IgD-negative memory B cell (primary cell): ENCODE measurements at places on chromosomes 11 and 22. TPM values are rescaled to one million over a fixed set of nuclear protein-coding genes. Genes with fewer than 3 reads are reported as not detected.

The OR4X1 gene
- not detected for polyA plus RNA-seq

The TRAF6 gene
- 12.2 TPM for polyA plus RNA-seq

The ZNRF3 gene
- 0.16 TPM for polyA plus RNA-seq

The CD6 gene
- 8.6 TPM for polyA plus RNA-seq

The NRXN2 gene
- polyA plus RNA-seq = not detected

The MAJIN gene
- polyA plus RNA-seq = 0.39 TPM

The HNRNPUL2 gene
- 2.8 TPM for polyA plus RNA-seq

The ASCL2 gene
- polyA plus RNA-seq = 5.0 TPM

The PYGM gene
- 2.0 TPM for polyA plus RNA-seq

The NAGA gene
- 14.4 TPM for polyA plus RNA-seq
